Kidney epithelial cell (primary cell): ENCODE measurements at places on chromosomes 6 and 20.

DNA sequence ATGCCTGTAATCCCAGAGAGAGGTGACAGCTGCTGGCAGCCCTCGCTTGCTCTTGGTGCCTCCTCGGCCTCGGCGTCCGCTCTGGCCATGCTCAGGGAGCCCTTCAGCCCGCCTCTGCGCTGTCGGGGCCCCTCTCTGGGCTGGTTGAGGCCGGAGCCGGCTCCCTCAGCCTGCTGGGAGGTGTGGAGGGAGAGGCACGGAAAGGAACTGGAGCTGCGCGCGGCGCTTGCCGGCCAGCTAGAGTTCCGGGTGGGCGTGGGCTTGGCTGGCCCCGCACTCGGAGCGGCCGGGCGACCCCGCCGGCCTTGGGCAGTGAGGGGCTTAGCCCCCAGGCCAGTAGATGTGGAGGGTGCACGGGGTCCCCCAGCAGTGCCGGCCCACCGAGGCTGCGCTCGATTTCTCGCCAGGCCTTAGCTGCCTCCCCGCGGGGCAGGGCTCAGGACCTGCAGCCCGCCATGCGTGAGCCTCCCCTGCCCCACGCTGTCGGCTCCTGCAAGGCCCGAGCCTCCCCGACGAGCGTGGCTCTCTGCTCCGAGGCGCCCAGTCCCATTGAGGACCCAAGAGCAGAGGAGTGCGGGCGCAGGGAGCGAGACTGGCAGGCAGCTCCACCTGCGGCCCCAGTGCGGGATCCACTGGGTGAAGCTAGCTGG, 34.6 kb downstream of the C6orf52 start:
- no peak for DNase-seq

GRCh38 chr20:32894711-32895355, 36.1 kb downstream of the EFCAB8 start:
- DNase-seq, result no peak

DNA sequence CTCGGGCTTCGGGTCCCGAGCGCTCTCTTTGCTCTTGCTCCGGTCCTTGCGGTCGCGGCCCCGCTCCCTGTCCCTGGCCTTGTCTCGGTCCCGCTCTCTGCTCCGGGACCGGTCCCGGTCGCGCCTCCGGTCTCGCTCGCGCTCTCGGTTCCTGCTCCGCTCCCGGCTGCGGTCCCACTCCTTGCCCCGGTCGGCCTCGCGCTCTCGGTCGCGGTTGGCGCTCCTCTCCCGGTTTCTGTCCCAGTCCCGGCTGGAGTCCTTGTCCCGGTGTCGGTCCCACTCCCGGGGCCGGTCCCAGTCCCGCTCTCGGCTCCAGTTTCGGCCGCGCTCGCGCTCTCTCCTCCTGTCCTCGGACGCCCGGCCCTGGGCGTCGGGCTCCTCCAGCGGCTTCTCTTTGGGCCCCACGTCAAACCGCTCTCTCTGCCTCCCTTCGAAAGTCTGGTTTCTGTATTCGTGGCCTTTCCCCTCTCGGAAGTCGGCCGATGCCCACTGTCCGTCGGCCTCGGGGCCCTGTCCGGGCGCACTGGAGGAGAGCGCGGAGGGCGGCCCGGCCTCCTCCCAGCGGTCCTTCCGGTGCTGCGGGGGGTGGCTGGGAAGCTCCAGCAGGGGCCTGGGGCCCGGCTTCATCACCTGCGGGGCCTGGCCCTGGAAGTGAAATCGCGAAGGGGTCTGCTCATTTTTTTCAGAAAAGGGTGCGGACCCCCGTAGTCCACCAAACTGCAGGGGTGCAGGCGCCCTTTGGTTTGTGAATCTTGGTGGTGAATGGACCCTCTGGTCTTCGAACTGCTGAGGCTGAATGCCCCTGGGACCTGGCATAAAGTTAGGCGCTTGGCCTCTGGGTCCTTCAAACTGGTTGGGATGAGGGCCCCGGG, 17.9 kb upstream of the TCFL5 start:
- DNase-seq, result no peak

- no peak for DNase-seq
Measured at GRCh38 chr20:546353-546752, 2.8 kb upstream of the CSNK2A1 start.

- no peak for DNase-seq
Measured at GRCh38 chr6:140253096-140253495, 878.6 kb upstream of the CITED2 start.

- no peak for DNase-seq
Measured at GRCh38 chr6:29081312-29081711, 5.8 kb downstream of the OR2B3 start.

DNA sequence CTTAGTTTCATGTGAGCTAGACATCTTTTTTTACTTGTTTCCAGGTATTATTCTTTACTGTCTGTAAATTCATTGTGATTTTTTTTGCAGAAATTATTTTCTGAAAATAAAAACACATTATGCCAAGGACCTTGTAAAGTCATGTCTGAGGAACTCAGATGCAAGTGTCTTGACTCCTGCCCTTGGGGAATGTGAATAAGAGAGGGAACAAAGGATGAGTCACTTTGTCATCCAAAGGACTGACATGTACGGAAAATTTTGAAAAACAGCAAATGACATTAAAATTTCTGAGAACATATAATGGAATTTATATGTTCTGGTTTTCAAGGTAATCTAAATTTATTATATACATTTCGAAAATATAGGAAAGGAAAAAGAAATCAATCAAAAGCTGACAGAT, 660.4 kb downstream of the CD109 start:
- DNase-seq, result no peak

GRCh38 chr20:64049060-64049877, at the start of gene SOX18:
Gene SOX18 (minus strand): TSS chr20:64049639. CDS start chr20:64049516, 123 bp downstream.
- no peak for DNase-seq

DNA sequence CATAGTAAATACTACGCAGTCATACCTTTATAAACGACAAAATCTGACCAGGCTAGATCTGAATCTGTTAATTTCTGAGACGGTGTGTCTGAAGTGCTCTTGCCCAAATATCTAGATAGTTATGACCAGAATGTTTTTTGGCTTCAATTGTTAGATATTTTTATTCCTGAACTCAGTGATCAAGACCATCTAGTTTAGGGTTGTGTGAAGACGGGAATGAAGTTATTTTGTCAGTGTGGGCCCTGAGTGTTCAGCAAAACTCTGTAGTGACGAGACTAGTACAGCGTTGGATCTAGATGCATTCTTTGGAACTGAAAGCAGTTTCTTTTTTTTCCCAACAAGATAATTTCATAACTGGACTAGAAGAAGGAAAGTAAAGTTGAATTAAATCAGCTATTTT, 3.1 kb downstream of the STXBP5 start:
- DNase-seq, result no peak

- DNase-seq, result no peak
Measured at GRCh38 chr6:14545496-14545895, 427.9 kb downstream of the CD83 start.

DNA sequence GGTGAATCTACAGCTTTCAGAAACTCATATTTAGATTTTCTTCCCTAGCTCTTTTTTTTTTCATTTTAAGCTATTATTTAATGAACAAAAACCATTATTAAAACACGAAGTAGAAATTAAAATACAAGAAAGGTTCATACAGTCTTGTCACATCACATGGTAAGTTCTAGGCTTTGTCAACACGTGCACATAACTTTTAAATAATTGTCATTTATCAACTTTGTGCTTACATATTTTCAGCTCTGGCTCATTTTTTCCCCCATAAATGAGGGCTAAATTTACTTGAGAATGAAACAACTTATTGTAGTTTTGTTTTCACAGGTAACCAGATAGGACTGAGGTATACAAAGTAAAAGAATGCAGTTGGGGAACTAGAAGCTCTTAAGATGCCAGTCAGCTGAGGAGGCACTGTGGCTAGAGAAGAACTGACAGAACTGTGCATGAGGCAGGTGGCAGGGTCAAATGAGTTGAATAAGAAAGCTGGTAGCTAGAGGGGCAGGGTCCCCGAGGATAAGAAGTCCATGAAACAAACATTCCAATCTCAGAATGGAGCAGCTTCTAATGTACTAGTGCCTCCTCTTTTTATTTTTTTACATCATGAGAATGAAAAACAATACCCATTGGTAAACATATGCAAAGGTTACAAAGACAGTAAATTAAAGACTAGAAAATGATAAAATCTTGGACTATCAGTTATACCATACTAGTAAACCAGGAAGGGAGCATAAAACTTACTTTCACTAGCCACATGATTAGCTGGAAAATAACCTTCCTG, 141.5 kb downstream of the MYB start:
- no peak for DNase-seq

- peak; percentile 50 for DNase-seq
Measured at GRCh38 chr6:138572167-138572875, 73.0 kb upstream of the NHSL1 start.

DNA sequence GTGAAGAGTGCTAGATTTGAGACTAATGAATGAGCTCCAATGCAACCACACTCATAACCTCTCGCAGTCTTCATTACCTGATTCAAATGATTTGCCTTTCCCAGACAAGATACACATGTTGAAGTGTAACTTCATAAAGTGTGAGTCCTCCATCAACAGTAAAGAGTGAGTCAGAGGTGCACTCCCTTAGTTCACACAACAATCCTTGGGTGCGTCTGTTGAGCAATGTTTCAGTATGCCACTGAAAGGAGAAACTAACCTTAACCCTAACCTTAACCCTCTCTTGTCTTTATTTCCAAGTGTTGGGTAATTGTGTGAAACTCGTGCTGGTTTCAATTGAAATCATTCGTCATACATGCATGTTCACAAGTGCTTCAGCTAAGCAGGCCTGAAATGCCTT, 21.0 kb upstream of the RIN2 start:
- no peak for DNase-seq

- no peak for DNase-seq
Measured at GRCh38 chr6:7706269-7706668, 19.6 kb upstream of the BMP6 start.

DNA sequence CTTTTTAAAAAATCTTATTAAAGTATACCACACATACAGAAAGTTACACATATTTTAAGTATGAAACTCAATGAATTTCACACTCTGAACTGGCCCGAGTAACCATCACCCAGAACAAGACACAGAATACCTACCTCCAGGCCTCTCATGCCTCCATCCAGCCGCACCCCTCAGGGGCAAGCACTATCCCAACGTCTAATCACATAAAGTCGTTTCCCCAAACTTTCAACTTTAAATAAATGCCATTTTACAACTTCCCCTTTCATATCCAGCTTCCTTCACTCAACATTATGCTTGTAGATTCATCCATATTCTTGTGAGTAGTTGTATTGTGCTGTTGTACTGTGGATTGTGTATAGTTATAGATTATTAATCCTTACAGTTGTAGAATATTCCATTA, 539.1 kb downstream of the CD83 start:
- no peak for DNase-seq

DNA sequence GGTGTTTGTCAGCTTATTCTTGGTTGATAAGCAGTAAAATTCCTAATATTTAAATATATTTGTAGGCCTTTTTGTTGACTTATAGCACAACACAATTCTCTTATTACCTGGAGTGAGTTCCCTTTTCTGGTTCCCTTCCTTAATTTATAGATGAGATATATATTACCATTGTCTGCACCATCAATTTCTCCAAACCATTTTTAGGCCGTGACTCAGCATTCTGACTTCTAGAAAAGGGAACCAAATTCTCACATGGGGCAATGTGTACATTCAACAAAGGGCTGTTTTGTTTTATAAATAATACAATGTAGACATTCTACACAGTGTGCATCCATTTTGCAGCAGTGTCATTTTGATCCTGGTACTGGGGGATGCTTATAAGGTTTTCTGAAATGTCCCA, 52.8 kb downstream of the NCOA7 start:
- no peak for DNase-seq

- no peak for DNase-seq
Measured at GRCh38 chr20:20959031-20959755, 147.0 kb downstream of the LINC00237 start.

- DNase-seq, result no peak
Measured at GRCh38 chr6:124872361-124873065, 89.7 kb upstream of the RNF217 start.

- DNase-seq, result no peak
Measured at GRCh38 chr20:32040142-32040953, 11.7 kb upstream of the HCK start.

DNA sequence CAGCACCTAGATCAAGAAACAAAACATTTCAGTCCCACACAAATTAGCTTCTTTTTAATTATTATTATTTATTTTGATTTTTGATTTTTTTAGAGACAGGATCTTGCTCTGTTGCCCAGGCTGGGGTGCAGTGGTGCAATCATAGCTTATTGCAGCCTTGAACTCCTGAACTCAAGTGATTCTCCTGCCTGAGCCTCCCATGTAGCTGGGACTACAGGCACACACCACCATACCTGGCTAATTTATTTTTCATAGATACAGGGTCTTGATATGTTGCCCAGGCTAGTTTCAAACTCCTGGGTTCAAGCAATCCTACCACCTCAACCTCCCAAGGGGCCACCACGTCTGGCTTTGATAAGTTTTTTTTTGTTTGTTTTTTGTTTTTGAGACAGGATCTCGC, 24.6 kb downstream of the SNAI1 start:
- DNase-seq, result no peak

DNA sequence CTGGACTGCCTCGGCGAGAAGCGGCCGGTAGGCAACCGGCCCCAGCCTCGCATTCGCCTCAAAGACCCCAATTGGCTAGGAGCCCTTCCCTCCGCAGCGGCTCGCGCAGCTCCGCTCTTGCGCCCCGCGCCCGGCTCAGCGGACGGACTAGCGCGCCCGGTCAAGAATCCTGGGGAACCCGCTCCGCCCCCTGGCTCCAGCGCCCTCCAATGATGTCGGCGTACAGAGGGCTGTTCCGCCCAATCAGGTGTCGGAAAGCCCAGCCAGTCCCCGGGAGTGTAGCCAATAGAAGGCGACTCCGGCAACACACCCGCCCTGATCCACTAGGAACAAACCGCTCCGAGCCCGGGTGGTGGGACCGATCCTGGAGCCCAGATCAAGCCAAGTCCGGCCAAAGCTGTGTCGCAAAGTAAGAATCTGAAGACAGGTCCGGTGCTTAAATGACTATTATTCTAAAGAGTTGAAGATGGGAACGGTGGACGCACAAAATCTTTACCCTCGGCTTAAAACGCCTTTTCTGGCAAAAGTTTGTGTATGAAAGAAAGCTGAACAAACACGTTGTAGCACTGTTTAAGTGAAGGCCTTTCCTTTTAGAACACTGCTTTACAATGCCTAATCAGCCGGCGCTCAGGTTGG, 132.2 kb downstream of the OGFRL1 start:
- DNase-seq, result peak; percentile 81

GRCh38 chr6:111844376-111844775, 28.9 kb downstream of the FYN start:
- DNase-seq, result no peak

DNA sequence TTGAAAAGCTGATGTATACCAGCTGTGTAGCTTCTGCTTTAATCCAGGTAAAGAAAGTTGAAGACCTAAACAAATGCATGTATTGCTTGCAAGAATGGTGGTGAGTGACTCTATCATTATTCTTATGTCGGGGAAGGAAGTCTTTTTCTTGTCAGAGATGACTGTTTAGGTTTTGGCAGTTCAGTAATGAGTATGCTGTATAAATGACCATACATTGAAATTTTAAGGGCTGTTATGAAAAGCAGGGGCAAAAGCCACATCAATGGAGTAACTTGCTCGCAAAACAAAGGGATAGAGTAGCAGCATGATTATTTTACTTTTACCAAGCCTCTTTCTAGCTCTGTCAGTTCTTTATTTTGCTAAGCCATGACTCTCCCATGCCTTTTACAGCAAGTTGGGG, 55.9 kb upstream of the NUP153 start:
- no peak for DNase-seq
